ENCODE measurements at places on chromosomes 16 and 17.

DNA sequence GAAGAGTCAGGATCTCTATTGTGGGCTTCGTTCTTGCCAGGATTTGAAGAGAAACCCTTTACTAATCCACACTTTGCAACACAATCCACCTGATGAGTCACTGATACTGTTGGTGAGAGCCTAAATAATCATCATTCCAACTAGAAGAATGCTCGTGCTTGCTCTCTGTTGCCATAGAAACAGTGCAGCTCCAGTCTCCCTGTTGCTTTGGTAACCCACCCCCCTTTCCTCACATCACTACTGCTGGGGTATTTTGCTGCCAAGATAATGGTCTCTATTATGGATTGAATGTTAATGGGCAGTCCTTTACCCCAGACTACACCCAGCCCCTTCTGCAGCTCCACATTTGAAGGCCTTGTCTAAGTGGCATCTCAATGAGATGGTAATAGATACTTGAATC, 190.4 kb downstream of the ABCC12 start:
- peak; percentile 15 for DNase-seq

DNA sequence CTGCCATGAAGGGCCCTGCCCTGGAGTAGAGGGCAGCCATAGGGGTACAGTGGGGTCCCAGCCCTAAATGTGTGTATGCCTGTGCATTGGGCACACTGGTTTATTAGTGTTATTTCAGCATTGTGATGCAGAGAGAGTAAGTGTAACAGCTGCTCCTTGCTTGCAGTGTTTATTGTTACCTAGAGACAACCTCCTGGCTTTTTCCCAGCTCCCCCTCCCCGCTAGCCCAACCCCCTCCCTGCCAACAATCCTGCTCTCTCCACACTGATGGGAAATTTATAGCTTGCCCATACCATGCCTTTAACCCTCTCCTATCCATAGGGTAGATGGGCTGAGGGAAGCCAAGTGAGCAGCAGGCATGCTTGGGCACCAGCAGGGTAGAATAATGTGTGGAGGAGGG, 51.3 kb downstream of the NEUROD2 start:
- DNase-seq = no peak

GRCh38 chr16:81678326-81679095, 100.6 kb upstream of the PLCG2 start:
- no peak for DNase-seq

DNA sequence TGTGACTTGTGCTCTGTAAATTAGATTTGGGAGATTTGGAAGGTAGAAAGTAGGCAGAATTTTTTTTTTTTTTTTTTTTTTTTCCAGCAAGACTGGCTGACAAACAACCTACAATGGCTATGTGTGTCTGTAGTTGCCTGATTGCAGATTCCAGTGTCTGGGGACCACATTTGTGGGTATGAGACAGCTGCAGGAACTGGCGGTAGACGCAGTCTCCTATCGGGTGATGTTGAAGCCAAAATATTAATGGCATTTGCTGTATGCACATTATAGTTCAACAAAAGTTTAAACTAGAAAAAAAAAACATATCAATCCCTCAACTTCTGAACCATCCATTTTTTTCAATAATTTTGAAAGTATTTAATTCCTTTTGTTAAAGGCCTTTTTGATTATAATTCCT, 665.2 kb downstream of the TOX3 start:
- no peak for DNase-seq

GRCh38 chr16:81237282-81237681, 1.2 kb upstream of the BCO1 start:
- peak; percentile 79 for DNase-seq
